Dorsolateral prefrontal cortex (tissue), 122 donors: ENCODE measurements at places on chromosomes 12 and 14.

- DNase-seq = no peak
These were observed 26.0 kb downstream of the SMUG1 start for GRCh38 chr12:54162741-54163140.

GRCh38 chr12:48389409-48389808, 38.7 kb upstream of the ZNF641 start:
- DNase-seq = no peak

- DNase-seq = no peak
These were observed 197.2 kb upstream of the NUDT4 start for GRCh38 chr12:93180566-93180965.

GRCh38 chr12:77130193-77130592, 64.8 kb upstream of the E2F7 start:
- no peak for DNase-seq

DNA sequence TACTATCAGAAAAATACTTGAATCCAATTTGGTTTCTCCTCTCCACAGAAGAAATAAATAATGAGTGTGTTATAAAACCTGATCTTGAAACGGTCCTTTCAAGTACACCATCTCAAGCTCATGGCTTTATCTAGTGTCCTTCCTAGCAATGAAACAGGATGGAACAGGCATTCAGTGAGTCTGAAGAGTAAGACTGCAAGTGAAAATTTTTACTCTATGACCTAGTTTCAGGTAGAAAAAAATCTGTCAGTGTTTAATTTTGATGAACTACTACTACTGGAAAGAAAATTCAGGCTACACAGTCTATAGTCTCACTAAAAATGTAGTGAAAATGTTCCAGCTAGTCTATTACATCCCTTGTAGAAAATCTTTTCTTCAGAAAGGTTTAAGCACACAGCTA, 7.7 kb downstream of the CBX5 start:
- DNase-seq = no peak

DNA sequence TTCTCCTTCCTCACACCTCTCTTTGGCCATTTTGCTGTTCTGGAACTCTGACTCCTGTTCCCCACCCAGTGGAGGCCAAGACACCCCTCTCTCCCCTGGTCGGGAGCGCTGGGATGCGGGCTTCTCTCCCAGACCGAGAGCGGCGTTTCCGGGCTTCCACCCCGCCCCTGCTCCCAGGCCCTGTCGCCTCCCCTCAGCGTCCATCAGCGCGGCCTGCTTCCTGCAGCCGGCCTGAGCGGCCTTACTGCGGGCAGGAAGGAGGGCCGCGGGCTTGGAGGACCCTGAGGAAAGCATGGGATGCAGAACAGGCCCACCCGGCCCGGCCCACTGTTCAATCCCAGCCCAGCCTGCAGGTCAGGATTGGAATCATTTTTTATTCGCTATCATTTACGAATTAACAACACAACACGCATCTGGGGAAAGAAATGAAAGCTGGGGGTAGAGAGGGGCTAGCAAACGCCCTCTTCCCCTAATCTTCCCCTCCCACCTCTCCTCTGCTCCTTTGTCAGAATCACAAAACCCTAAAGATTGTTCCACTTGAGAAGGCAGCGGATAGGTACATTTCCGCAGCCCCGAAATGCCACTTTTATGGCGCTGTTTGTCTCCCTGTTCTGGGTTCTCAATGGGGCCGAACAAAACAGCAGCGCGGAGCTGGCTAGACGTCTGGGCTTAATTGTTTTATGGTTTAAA, 3.8 kb upstream of the HOXC8 start:
- DNase-seq = no peak

DNA sequence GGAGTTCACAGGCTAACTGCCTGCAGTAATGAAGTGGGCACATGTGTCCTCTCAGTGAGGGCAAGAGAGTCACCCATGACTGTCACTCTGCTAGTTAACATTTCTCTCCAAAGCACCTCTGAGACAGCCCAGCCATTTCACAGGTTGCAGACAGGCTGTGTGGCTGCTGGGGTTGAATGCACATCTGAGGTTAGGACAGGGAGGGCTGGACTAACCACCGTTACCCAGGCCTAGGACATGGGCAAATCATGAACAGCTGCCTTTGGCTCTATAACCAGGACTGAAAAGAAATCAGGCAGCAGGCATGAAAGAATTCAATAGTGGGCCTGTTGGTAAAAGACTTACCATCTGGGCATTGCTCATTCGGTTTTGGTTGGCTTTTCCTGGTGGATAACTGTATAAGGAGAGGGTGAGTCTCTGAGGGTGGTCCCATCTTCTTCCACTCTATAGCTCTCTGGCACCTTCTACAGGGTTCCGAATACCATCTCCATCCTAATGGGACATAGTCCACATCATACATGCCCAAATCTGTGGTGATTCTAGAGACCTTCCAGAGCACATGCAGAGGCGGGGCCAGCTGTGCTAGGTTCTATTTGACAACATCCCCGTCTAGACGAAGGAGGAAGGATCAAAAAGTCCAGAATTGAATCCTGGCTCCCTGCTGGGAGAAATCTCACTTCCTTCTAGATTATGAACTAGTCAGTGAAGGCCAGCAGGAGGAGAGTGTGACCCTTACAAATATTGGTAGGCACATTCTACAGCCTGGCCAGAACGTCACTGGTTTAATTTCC, 10.8 kb downstream of the CRACR2A start:
- no peak for DNase-seq

DNA sequence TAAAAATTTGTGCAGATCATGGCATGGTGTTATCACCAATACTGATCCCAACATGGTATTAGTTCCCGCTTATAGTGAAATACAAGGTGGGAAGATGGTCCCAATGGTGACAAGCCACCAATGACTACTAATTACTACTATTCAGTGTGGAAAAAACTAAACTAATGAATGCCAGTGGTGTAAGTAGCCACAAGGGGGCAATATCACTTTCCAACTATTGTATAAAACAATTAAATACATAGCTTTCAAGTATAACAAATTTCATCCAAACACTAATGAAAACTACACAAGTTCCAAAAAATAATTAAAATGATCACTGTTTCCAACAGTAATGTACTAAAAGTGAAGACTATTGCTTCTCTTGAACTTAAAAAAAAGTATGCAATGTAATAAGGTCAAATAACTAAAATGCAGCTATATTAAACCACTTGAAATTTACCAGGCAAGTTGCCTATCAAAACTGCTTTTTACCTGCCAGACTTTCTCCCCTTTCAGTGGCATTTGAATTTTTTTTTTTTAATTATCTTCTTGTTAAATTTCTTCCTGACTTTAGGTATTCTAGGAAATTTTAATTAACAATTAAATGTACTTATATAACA, 58.0 kb downstream of the PAPLN start:
- DNase-seq = no peak

- DNase-seq = no peak
These were observed 6.2 kb downstream of the RPL36AL start for GRCh38 chr14:49614196-49614595.

DNA sequence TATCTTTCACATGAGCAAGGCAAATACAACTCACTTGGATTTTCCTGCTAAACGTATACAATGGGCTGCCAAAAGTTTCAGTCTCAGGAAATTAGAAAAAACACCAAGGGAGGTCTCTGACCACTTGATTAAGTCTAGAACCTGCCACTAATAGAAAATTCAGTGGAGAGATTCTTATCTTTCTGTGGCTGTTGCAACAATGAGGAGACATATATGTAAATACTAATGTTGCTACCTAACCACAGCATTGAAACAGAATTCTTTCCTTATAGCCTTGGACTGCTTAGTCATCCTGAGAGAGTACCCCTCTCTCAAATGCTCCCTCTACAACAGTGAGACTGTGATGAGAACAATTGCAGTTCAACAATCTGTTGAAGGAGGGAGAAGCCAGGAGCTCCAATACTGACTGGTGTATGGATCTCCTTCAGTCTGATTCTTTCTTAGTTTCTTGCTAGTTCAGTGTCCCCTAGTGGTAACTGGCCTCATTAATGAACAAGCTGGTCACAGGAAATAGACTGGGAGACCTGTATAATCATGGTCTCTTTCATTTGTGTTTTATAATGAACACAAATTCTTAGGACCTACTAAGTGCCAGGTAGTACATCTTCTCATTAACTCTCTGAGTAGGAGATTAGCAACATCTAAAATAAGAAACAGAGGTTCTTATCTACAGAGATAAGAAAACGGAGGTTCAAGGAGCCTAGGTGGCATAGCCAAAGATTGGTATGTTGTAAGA, 164.5 kb downstream of the SLC38A4 start:
- DNase-seq = no peak

DNA sequence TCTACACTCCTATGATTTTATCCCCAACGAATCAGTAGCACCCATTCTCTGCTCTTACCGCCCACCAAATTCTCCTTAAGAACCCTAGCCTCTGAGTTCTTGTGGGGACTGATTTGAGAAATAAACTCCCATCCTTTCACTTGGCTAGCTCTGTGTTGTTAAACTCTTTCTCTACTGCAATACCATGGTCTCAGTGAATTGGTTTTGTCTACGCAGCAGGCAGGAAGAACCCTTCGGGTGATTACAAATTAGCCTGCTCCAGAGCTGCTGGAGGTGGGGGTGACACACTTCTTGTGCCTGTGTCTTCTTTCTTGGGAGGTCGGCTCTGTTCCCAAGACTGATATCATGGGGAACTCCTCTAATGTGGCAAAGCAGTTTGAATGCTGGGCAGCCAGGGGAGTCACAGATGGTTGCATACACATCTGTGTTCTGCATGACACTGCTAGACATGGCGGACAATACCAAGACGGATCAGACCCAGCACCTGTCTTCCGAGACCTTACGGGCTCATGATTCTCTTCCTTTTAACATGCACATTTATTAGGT, 1.6 kb upstream of the C1S start:
- DNase-seq = no peak

DNA sequence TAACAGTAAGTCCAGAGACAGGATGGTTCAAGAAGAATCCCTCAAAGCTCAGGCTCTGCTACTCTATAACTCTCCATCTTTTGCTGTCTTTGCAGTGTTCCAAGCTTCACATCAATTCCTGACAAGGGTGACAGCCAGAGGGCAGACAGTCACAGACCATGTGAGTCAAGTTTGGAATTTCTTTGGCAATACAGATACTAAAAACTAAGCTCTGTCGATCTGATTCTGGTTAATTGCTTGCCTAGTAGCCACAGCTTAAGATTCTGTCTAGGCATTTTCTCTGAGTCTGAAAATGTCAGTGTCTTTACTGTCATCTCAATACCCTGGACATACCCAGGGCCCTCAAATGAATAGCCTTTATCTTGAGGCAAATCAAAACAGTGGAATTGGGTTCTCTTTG, 153.7 kb downstream of the CEP128 start:
- DNase-seq = no peak

- no peak for DNase-seq
These were observed 437 bp downstream of the ERO1A start for GRCh38 chr14:52694761-52695480.

- DNase-seq = no peak
These were observed 72.8 kb upstream of the ARHGAP5 start for GRCh38 chr14:32004300-32004699.

- DNase-seq = no peak
These were observed 5.6 kb downstream of the NAB2 start for GRCh38 chr12:57094208-57095160.

DNA sequence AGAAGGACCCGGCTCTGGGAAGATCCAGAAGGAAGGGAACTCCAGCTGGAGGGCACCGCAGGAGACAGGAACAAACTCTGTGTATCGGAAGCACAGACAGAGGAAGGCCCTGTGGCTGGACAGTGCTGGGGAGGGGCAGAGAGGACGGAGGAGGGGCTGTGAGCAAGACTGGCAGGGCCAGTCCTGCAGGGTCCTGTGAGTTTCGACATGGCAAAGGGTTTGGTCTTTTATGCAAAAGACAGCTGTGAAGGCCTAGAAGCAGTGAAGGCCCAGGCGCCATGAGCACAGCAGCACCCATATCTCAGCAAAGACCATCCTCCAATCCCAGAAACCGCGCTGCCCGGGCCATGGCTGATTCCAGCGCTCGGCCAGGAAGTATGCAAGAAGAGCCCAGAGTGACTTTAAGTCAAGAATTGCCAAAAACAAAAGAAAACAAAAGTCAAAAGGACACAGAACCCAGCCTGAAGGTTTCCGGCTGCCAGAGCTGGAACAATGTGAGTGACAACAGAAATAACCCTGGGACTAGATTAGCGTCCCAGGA, 126.5 kb downstream of the NCOR2 start:
- no peak for DNase-seq

GRCh38 chr12:95731519-95731958, 59.0 kb downstream of the NTN4 start:
- no peak for DNase-seq

DNA sequence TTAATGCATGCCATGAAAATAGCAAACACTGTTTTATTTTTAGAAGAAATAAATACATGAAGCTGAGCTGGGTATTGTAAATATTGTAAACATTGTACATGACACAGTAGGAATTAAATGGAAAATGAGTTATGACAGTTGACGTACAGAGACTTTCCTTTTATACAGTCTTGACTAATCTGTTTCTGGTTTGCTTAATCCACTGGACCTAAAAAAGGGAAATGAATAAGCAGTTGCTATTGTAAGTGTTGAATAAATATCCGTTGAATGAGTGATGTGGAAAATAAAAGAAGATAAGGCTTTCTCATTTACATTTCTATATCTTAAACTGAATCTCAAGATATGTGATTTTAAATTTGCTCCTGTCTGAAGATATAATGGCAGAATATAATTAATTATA, 15.0 kb downstream of the PMCH start:
- no peak for DNase-seq

DNA sequence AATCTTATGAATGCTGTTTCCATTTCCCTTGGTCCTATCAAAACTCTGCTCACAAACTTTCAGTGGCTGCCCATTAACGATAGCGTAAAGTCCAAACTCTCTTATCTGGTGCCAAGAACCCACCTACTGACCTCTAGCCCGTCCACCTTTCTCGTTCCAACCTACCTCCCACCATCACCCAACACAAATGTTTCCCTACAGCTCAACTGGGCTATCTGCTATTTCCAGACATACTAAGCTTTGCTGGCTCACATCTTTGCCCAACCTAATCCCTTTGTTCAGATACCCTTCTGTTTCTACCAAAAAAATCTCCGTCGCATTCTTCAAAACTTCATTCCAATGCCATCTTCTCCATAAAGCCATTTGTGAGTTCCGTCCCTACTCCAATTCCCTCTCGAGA, 7.6 kb upstream of the NOP2 start:
- no peak for DNase-seq

- no peak for DNase-seq
These were observed 2.2 kb downstream of the VAMP1 start for GRCh38 chr12:6468283-6468575.

- DNase-seq = peak; percentile 52
These were observed 338.6 kb downstream of the CEP128 start for GRCh38 chr14:80602946-80603345.
